ENCODE measurements at places on chromosomes 5 and 9.

- H3K27me3 ChIP-seq = no peaks in the 10 kb centered on the region
- H3K27ac ChIP-seq = no peak overlapping the region
- no peak for DNase-seq
- H3K36me3 ChIP-seq = no peaks in the 10 kb centered on the region
These were observed 113.3 kb upstream of the CAST start for GRCh38 chr5:96548905-96549304.

DNA sequence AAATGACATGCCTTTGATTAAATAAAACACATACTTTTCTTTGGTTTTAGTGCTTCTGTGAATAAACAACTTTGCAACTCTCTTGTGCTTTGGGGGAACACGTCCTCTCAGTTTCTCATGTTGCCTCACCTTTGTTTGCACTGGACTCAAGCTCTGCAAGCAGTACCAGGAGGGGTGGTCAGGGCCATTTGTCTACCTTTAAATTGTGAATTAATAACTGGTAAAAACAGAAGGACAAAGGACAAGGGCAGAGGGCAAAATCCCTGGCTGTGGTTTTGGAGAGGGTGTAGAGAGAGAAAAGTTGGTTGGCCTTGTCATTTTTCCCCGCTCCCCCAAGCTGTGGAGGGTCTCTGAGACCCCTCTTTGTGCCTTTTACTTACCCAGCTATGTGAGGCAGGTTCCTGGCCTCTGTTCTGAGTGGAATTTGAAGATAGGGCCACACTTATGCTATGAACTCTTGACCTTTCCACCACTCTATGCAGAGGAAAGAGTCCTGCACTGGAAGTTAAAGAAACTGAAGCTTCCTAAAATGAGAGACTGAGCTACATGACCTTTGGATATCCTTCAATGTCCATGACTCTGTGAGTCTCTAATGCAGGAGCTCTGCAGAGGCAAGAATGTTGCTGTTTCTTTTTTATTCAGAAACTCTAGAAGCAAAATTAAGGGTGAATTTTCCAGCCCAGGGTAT, 55.1 kb upstream of the MOCS2 start:
- no peaks in the 10 kb centered on the region for H3K27me3 ChIP-seq
- H3K36me3 ChIP-seq = no peaks in the 10 kb centered on the region
- no peak overlapping the region for H3K4me3 ChIP-seq
- H3K4me1 ChIP-seq = no peaks in the 10 kb centered on the region

GRCh38 chr9:82930116-82930515, 132.8 kb downstream of the RASEF start:
- no peaks in the 10 kb centered on the region for H3K27me3 ChIP-seq
- no peak overlapping the region for H3K4me3 ChIP-seq
- no peaks in the 10 kb centered on the region for H3K36me3 ChIP-seq
- peak; percentile 20 for DNase-seq

DNA sequence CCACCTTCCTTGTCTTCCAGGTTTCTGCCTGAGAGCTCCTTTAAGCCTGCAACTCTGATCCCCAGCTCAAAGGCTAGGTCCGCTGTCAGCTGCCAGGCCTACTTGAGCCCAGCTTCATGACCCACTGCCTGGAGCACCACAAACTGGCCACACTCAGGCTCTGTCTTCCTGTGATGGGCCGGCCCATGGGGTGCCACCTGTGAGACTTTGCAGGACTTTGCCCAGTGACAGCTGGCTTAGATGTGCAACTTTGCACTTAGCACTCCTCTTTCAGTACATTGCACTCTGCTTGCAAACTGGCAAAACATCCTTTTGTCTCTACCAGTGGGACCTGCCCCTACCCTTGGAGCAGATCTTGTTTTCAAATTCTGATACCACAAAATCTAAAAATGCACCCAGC, 311.5 kb upstream of the PDE4D start:
- no peak overlapping the region for H3K4me3 ChIP-seq
- no peaks in the 10 kb centered on the region for H3K4me1 ChIP-seq
- no peaks in the 10 kb centered on the region for H3K27me3 ChIP-seq
- no peak overlapping the region for H3K27ac ChIP-seq
- DNase-seq = no peak

GRCh38 chr5:34411470-34412346, 244.4 kb upstream of the RAI14 start:
- H3K36me3 ChIP-seq = no peaks in the 10 kb centered on the region
- H3K4me1 ChIP-seq = peaks cover 20% of the 10 kb centered on the region
- no peaks in the 10 kb centered on the region for H3K27me3 ChIP-seq
- DNase-seq = peak; percentile 44
- no peak overlapping the region for H3K27ac ChIP-seq
- no peak overlapping the region for H3K4me3 ChIP-seq

- H3K27ac ChIP-seq = no peak overlapping the region
- H3K27me3 ChIP-seq = no peaks in the 10 kb centered on the region
- no peaks in the 10 kb centered on the region for H3K36me3 ChIP-seq
- H3K4me3 ChIP-seq = no peak overlapping the region
- DNase-seq = no peak
- H3K4me1 ChIP-seq = no peaks in the 10 kb centered on the region
These were observed 121.7 kb upstream of the NR3C1 start for GRCh38 chr5:143525176-143525575.

- H3K4me3 ChIP-seq = no peak overlapping the region
- H3K27ac ChIP-seq = no peak overlapping the region
- DNase-seq = peak; percentile 60
- H3K36me3 ChIP-seq = no peaks in the 10 kb centered on the region
These were observed 193.8 kb upstream of the ZNF618 start for GRCh38 chr9:113682297-113682771.

DNA sequence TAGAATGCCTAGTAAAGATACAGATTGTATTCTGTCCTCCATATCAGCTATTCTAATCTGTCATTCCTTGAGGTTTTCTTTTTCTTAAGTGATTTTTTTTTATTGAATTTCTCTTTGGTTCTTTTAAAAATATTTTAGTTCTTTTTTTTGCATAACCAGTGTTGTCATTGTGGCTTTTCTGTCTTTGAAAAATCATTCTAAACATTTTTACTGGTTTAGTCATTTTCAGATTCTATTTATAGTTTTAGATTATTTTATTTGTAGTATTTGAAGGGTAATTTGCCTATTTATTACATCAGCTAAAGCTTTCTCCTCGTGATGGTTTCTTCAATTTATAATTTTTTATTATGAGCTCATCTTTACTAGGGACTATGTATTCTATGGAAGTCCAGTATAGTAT, 78.1 kb downstream of the NDUFAF2 start:
- DNase-seq = peak; percentile 71
- peaks cover 3% of the 10 kb centered on the region for H3K4me1 ChIP-seq
- H3K27me3 ChIP-seq = no peaks in the 10 kb centered on the region
- H3K36me3 ChIP-seq = no peaks in the 10 kb centered on the region

DNA sequence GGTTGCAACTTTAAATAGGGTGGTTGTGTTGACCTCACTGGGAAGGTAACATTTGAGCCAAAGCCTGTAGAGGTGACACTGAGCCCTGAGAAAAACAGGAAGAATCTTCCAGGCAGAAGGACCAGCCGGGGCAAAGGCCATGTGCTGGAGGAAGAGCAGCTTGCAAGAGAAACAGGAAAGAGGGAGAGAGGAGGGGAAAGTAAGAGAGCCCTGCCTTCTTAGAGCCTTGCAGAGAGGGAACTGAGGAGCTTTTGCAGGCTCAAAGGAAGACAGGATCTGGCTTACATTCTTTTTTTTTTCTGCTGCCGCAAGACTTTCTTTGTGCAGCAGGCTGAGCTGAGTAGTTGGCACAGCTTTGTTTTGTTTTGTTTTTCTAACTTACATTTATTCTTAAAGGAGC, 17.4 kb downstream of the C9orf153 start:
- no peaks in the 10 kb centered on the region for H3K27me3 ChIP-seq
- DNase-seq = no peak
- H3K4me1 ChIP-seq = no peaks in the 10 kb centered on the region
- H3K4me3 ChIP-seq = no peak overlapping the region

- no peak overlapping the region for H3K27ac ChIP-seq
- peak; percentile 75 for DNase-seq
- H3K4me3 ChIP-seq = no peak overlapping the region
- H3K36me3 ChIP-seq = no peaks in the 10 kb centered on the region
- no peaks in the 10 kb centered on the region for H3K4me1 ChIP-seq
These were observed 526.1 kb downstream of the TLR4 start for GRCh38 chr9:118230329-118230728.

DNA sequence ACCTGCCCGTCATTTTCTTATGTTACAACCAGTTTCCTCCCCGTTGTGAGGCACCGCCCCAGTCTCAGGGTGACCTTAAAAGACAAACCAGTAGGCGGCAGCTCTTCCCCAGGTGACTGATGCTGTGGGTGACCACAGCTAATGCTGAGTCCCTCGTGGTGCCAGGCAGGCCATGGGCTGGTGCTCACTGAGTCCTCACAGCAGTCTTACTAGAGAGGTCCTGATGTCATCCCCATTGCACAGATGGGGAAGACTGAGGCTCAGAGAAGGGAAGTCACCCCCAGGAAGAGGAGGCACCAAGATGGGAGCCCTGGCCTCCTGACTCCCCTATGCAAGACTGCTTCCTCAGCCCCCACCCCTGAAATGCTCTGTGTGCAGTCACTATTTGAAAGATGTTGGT, 978 bp downstream of the CFAP157 start:
- no peak for DNase-seq
- no peaks in the 10 kb centered on the region for H3K36me3 ChIP-seq
- H3K4me1 ChIP-seq = no peaks in the 10 kb centered on the region
- H3K4me3 ChIP-seq = no peak overlapping the region

DNA sequence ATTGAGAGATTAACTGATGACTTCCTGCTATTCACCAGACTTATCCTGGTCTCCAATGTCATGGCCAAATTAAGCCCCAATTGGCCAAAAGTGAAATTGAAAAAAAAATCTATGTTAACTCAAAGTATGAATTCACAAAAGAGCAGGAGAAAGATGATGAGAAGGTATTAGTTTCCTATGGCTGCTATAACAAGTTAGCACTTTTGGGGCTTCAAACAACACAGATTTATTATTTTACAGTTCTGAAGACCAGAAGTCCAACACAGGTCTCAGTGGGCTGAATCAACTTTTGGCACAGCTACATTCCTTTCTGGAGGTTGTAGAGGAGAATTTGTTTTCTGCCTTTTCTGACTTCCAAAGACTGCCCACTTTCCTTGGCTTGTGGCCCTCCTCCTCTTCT, 78.6 kb upstream of the TLE1 start:
- peaks cover 12% of the 10 kb centered on the region for H3K4me1 ChIP-seq
- H3K27ac ChIP-seq = no peak overlapping the region
- H3K27me3 ChIP-seq = no peaks in the 10 kb centered on the region
- no peak overlapping the region for H3K4me3 ChIP-seq

- H3K27me3 ChIP-seq = no peaks in the 10 kb centered on the region
- DNase-seq = no peak
- no peaks in the 10 kb centered on the region for H3K36me3 ChIP-seq
These were observed 1453.3 kb downstream of the MAT2B start for GRCh38 chr5:164958688-164959087.

DNA sequence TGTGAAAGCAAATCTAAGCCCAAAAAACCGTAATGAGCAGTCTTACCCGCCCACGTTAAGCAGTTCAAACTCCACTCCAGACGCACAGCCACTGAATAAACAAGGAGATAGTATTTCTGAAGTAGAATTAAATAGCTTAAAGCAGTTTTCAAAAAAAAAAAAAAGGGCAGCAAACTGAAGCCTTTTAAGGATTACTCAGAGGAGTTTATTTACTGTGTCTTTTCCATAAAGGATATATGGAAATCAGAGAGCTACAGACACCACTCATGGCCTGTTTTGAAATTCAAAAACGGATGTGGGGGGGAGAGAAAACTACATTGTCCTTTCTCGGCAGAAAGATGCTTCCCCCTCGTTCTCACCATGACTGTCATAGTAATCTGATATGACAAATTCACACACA, 83.7 kb upstream of the IRX1 start:
- no peak overlapping the region for H3K4me3 ChIP-seq
- no peaks in the 10 kb centered on the region for H3K27me3 ChIP-seq
- DNase-seq = no peak

GRCh38 chr5:172617817-172618216, 23.2 kb upstream of the NEURL1B start:
- no peak for DNase-seq
- H3K27ac ChIP-seq = no peak overlapping the region
- H3K36me3 ChIP-seq = no peaks in the 10 kb centered on the region
- no peak overlapping the region for H3K4me3 ChIP-seq

DNA sequence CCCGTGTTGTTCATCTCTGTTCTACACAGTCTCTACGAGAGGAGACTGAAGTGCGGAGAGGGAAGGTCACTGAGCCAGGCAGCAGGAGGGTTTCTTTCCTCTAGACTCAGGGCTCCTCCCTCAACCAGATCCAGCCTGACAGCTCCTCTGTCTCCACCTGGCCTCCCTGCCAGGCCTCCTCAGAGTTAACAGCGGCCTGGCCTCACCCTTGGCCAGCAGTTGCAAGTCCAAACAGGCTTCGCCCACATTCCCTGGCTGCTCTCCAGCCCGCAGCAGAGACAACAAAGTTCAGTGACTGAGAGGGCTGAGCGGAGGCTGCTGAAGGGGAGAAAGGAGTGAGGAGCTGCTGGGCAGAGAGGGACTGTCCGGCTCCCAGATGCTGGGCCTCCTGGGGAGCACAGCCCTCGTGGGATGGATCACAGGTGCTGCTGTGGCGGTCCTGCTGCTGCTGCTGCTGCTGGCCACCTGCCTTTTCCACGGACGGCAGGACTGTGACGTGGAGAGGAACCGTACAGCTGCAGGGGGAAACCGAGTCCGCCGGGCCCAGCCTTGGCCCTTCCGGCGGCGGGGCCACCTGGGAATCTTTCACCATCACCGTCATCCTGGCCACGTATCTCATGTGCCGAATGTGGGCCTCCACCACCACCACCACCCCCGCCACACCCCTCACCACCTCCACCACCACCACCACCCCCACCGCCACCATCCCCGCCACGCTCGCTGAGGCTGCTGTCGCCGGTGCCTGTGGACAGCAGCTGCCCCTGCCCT, at the start of gene HRCT1:
Gene HRCT1 (plus strand): TSS at position 291 of the 768 bp plus-strand sequence. CDS start 86 bp downstream, at position 377.
- DNase-seq = peak; percentile 94
- H3K27ac ChIP-seq = peak within 1 kb of the TSS; percentile 91
- no peak within 1 kb of the TSS for H3K4me3 ChIP-seq
- H3K36me3 ChIP-seq = no peaks in the 10 kb centered on the region

- H3K36me3 ChIP-seq = no peaks in the 10 kb centered on the region
- H3K4me1 ChIP-seq = peaks cover 5% of the 10 kb centered on the region
- no peaks in the 10 kb centered on the region for H3K27me3 ChIP-seq
- H3K27ac ChIP-seq = peak within 1 kb of the TSS; percentile 76
These were observed at the start of gene CNTLN for GRCh38 chr9:17134396-17135294. CNTLN (plus strand) TSS chr9:17135040; CDS start chr9:17135066, 26 bp downstream.

DNA sequence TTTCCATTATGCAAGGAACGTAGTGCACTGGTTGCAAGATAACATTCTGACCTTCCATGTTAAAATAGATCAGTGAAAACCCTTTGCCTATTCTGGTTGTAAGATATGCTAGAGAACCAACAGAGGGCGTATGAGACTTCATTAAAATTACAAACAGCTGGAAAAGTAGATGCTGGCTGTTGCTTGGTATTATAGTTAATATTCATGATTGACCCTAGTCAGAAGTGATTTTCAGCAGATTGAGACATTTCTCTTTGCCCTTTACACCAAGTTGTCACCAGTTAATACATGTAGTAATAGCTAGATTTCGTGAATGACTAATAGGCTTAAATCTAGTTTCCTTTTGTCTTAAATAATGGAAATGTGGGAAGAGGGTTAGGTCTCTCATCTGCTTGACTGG, 13.8 kb upstream of the FGF18 start:
- peaks cover 66% of the 10 kb centered on the region for H3K36me3 ChIP-seq
- H3K27me3 ChIP-seq = no peaks in the 10 kb centered on the region
- no peak for DNase-seq
- H3K27ac ChIP-seq = no peak overlapping the region
